ENCODE measurements at places on chromosomes 7 and 10.
A peak's percentile ranks its signal among the peaks of the same experiment; 100 is the strongest.

DNA sequence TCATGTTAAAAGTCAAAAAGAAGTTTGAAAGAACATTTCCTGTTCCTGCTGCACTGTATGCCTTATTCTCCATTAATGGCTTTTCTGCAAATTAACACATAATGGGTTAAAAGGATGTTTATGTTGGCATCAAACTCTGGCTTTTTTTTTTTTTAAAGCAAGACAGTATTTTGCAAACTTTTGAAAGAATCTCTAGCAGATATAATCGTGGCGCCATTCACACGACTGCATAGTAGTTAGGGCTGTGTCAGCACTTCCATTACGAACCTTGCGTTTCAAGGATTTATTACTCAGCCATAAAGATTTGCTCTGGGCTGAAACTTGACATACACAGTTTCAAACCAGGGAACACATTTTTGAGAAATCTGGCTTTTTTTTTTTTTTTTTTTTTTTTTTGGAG lies 207.8 kb downstream of the DYNC1I1 start:
- no peak for DNase-seq

DNA sequence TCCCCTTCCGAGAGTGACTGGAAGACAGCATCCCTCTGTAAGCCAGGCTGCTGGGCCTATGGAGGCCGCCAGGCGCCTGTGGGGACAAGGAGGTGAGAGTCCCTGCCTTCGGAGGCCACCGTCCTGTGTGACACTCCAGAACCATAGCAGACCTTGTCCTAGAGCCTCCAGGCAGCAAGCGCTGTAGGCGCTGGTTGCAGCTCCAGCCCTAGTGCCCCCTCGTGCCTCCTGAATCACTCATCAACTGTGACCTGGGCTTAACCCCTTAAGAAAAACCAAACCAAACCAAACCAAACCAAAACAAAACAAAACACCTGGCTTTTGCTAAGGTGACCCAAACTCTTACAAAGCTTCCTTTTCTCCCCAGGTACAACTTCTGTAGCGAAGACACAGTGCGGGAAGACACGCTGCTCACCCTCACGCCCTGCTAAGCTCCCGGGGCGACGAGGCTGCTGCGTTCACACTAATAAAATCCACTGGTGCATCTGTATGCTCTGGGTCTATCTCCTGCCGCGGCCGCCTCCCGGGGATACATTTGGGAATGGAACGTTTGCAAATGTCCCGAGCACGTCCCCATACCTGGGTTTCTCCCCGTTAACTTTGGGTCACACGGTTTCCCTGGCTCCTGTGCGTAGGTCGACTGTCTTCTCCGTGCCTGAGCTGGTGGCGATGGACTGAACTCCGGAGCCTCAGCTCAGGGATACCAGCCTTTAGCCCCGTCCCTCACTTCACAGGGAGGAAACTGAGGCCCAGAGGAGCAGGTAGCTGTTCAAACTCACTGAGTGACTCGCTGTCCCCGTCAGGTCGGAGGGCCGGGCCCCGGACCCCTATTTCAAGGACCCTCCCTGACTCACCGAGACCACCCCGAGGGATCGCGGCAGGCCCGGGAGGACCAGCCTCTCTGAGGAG lies 11.8 kb upstream of the PNLIPRP2 start:
- no peak for DNase-seq

GRCh38 chr10:128211064-128211504 lies 84.9 kb upstream of the MKI67 start:
- no peak for DNase-seq

DNA sequence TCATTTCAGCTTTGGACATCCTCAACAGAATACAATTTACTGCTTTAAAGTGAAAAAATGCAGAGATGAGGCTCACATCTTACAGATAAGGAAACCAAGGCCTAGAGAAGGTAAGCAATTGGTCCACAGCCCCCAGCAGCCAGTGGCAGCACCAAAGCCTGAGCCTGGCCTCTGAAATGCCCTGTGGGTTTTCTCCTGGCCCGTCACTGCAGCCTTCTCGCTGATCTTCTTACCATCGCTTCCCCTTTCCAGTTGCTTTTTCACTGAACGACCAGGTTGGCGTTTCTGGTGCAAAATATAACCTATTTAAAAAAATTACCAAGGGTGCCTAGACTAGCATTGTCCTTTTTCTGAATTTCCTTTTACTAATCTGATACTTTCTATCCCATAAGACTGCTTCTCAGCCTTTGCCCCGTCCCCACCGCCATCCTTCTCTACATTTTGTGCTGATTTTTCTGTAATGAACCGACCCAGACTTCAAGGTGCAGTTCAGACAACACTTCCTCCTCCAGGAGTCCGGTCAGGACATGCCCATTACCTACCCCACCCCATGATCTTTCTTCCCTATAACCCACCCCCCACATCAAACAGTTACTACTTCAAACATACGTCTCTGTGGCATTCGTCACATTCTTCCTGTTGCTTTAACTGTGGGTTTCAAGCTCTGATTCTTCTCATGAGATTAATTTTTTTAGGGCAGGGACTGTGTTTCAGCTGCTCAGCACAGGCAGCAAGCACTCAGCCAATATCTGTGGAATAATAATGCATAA lies 289.4 kb downstream of the DNAJB6 start:
- DNase-seq, result no peak

DNA sequence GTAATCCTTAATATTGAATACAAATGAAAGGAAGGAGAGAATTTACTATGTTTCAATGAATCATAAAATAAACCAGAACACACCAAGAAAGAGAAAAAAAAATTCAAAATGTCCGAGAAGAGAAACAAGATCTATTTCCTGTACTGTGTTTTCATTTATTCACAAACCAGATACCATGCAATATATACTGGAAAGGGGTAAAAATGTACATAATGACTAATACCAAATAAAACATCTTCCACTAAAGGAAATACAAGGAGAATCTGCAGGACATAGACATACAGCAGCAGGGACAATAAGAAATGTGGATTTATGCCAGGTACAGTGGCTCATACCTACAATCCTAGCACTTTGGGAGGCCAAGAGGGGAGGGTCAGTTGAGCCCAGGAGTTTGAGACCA lies 24.3 kb upstream of the TMEM26 start:
- peak; percentile 100 for DNase-seq

DNA sequence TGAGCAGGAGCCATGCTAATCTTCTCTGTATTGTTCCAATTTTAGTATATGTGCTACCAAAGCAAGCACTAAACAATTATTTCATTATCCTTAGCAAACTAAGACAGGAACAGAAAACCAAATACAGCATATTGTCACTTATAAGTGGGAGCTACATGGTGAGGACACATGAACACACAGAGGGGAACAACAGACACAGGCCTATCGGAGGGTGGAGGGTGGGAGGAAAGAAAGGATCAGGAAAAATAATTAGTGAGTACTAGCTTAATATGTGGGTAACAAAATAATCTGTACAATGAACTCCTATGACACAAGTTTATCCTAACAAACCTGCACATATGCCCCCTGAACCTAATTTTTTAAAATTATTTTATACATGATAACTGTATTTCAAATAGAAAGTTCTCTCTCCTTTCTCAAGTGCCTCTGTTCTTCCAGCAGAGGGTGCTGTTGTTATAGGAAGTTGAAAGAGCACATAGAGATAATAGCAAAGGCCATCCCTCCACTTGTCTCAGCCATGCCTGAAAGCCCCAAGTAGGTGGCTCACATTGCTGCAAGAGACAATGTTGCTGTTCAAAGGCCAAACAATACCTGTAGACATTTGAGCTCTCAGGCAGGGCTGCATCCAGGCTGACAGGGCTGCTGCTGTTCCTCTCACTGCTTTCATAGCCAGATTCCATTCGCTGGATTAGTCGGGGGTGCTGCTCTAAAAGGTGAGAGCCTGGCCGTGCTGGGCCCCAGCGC lies 33.4 kb upstream of the PPP3CB start:
- DNase-seq, result peak; percentile 99

DNA sequence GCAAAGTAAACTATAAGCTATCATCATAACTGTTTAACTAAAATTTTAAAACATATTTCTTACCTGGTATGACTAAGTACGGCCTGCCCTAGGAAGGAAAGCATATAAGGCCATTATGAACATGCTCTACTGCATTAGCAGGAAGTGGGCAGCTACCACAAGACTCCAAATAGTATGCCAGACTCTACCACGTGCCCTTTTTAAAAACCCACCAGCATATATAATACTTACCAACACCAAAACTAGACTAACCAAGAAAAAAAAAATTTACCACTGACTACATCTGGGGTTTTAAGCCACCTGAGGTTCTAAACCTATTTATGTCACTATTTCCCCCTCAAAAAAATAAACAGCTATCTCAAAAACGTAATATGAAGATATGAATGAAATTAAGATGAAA lies 30.1 kb downstream of the NUDCD3 start:
- no peak for DNase-seq

DNA sequence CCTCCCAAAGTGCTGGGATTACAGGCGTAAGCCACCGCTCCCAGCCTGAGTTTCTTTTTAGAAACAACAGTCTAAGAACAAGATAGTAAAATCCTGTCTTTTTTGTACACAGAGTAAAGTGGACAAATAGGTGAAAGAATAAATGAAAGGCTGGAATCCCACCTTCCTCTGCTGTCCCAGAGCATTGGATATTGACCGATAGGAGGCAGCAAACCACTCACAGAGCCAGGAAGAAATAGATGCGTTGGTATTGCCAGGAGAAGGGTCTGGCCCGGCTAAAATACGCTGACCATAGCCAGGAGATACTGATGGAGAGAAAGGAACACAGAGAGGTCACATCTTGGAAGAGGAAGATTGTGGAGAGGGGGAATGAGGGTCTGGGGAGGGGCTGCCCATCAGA lies 11.4 kb upstream of the ZNF12 start:
- DNase-seq, result no peak

- no peak for DNase-seq
Observed at GRCh38 chr7:5580714-5581395, 157.2 kb upstream of the TNRC18 start.

DNA sequence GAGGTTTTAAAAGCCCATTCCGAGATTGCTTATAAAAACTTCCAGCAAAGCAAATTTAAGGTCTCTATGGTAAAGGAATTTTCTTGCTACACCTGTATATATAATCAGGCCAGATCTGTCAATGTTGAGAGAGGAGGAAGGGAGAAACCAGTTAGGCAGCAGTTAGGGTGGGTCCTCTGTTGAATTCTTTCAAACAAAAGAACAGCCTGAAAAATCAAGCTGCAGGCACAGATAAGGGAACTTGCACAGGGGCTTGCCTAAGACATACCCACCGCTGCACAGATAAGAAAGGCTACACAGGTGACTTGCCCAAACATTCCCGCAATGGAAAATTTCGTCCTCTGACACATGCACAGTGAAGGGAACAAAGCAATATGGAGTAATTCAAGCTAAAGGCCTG lies 59.8 kb upstream of the IMMP2L start:
- DNase-seq, result no peak

DNA sequence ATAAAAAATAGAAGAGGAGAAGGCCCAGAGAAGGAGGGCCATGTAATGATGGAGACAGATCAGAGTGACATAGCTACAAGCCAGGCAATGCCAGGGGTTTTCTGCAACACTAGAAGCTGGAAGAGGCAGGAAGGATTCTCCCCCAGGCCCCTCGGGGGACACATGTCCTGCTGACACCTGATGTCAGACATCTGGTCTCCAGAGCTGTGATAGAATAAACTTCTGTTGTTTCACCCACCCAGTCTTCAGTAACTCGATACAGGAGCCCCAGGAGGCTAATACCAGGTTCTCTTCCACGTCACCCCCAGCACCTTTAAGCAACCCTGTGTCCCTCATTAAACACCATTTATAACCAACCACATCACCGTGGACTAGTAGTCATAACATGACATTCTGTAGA lies 94.9 kb downstream of the TMEM130 start:
- DNase-seq, result no peak

- no peak for DNase-seq
Observed at GRCh38 chr7:1112109-1112508, 24.2 kb downstream of the GPER1 start.

DNA sequence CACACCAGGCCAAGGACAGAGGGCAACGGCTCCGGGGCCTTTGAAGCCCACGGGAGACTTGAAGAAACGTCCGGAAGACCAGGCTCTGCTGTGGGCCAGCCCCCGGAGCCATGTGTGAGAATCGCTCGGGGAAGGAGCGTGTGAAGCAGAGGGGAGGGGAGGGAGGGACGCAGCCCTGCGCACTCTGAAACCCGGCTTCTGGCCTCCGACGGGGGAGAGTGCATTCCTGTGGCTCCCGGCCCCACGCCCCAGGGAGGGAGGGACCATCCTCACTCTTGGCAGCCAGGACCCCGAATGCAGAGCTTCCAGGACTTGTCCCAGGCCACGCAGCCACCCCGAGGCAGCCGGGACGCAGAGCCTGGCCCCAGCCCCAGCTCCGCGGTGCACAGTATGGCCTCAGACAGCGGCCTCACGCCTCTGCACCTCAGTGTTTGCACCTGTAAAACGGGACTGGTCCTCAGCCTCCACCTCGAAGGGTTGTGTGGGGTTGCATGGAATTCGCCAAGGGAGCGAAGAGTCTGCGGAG lies 67.4 kb downstream of the PDGFA start:
- no peak for DNase-seq

GRCh38 chr7:1086588-1087464 lies 1.1 kb upstream of the GPER1 start:
- peak; percentile 73 for DNase-seq

DNA sequence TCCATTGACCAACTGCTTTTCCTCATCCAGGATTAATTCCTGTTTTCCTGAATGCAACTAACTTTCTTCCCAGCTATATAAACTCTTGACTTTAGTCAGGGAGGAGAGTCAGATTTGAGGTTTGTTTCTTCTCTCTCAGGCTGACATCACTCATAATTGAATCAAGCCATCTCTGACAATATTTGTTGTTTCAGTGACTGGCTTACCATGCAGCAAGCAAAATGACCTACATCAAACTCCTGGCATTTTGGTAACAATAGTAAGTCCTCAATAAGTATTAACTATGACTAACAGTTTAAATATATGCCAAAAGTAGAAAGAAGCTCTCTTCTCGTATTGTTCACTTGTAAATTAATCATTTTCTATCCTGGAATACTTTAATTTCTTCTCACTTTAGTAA lies 625.7 kb upstream of the KCND2 start:
- no peak for DNase-seq

DNA sequence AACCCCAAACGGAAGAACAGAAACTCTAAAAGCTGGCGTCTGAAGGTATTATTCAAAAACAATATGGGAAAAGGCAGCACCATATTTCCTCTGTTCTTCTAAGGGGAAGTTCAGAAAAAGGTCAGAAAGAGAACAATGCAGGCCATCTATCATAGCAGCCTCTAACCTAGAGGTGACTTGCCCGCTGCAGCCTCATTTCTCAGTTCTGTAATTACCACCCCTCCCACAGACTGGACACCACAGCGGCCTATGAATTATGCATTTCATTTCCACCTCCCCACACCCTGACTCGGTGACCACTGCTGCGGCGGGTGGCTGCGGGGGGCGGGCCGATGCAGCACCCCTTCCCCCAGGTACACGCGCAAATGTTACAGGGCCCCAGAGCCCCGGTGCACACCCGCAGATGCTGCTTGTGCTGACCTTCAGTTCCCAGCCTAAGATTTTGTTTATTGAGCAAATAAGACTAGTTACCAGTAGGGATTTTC lies 125.5 kb downstream of the CLEC2L start:
- DNase-seq, result no peak

DNA sequence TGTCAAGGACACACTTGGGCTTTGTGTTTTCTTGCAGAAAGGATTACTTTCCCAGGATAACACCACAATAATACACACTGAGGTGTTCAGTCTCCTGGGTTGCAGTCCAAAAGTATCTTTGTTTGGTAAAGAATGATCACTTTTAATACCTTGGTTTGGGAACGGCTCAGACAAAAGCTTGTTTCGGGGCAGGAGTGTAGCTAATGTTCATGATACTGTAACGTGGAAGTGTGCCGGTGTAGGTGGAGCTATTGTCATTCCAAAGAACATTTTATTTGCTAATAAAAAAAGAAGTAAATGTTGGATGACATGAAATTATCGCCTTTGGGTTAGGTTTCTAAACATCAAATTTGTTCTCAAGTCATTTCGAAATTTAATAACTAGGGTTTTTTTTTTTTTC lies 1.2 kb downstream of the EIF4H start:
- DNase-seq, result peak; percentile 13
